ENCODE measurements at places on chromosomes 1 and 21.
A peak's percentile ranks its signal among the peaks of the same experiment; 100 is the strongest.

GRCh38 chr1:5617179-5617520 lies 375.1 kb downstream of the NPHP4 start:
- no peak for DNase-seq

DNA sequence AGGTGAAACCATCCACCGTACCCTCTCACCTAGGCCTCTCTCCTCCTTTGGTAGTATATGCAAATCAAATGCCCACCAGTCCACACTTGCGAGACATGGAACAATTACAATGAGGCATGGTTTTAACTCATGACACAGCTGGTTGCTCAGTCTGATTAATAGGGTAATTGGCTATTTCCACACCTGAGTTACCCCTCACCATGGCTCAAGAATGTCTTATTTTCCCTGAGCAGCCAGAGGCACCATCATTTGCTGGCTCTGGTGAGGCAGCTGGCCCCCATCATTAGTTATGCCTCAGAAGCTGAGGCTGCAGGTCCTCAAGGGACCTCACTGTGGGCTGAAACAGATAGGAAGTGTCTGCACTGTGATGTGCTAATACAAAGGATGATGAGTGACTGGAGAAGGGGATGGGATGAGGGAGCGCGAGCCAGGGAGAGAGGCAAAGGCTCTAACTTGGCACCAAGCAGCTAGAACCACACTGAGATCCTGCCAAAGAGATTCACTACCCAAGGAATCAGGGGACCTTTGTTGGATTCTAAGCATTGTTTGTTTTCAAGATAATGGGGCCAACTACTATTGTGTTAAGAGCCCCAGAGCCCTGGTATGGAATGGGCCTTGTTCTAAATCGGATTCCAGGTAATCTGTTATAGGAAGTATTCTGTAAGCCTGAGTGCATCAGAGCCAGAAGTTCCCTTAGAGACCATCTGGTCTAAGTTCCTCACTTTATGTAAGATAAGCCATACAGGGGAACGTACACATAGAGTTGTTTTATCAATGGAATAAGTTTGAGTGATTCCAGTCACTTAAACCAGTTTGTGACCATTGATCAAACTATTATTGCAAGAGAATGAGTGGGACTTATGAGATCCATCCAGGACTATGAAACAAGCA lies 80.0 kb upstream of the CNTN2 start:
- no peak for DNase-seq

DNA sequence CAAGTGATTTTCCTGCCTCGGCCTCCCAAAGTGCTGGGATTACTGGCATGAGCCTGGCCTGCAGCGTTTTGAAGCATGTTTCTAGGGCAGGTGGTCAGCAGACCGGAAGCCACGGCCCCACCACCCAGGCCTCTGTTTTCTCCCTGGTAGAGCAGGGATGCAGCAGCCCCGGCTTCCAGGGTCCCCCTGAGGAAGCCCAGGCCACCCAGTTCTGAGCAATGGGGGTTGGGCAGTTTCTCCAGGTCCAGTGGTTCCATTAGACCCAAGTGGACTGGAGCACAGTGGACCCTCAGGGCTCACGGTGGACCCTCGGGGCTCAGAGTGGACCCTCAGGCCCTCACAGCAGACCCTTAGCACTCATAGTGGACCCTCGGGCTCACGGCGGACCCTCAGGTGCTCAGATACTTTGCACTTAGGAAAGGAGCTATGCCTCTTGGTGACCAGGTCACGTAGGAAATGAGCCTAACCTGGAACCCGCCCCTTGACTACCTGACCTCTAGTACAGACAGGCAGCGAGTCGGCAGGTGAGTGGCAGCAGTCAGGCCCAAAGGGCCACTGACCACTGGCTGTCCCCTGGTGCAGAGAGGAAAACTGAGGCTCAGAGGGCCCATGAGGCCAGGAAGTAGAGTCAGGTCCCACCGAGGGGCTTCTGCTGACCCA lies 4.6 kb upstream of the FNDC10 start:
- no peak for DNase-seq

- DNase-seq: no peak
Measured at GRCh38 chr1:248730507-248731335, 24.8 kb downstream of the LYPD8 start.

- DNase-seq: no peak
Measured at GRCh38 chr1:203481196-203481595, 5.6 kb downstream of the PRELP start.

GRCh38 chr1:225651872-225652728 lies 823 bp downstream of the ENAH start:
- DNase-seq: no peak

GRCh38 chr1:37719572-37720195 lies 27.4 kb downstream of the CDCA8 start:
- no peak for DNase-seq

GRCh38 chr1:30790850-30791778 lies 33.5 kb upstream of the LAPTM5 start:
- no peak for DNase-seq

- peak; percentile 63 for DNase-seq
Measured at GRCh38 chr1:101288491-101288944, 51.7 kb downstream of the S1PR1 start.

GRCh38 chr1:171226747-171227370 lies 21.4 kb upstream of the FMO1 start:
- peak; percentile 27 for DNase-seq

DNA sequence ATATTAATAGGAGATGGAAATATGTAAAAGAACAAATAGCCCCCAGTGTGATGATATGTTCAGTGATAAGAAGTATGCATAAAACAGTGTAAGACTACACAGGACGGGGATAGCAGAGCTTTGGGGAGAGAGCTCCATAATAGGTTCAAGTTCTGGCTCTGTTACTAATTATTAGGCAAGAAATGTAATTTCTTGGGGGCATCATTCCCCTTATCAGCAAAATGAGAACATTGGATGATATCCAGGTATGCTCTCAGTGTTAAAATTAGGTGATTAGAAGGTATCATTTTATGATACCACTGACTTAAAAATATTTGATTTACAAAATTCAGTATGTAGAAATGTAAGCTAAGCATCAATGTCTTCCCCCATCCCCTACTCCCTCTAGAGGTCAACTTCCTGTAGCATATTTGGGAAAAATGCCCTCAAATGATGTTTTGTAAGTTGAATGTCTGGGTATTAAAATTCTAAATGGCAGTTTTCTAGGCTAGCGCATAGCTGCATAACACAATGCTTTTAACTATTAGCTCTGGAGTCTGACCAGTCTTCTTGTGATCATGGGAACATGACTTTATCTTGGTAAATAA lies 585.7 kb upstream of the CAMK1G start:
- no peak for DNase-seq

GRCh38 chr1:51986718-51987117 lies 3.8 kb downstream of the RAB3B start:
- no peak for DNase-seq

- DNase-seq: no peak
Measured at GRCh38 chr1:24349891-24350290, 30.7 kb downstream of the GRHL3 start.

DNA sequence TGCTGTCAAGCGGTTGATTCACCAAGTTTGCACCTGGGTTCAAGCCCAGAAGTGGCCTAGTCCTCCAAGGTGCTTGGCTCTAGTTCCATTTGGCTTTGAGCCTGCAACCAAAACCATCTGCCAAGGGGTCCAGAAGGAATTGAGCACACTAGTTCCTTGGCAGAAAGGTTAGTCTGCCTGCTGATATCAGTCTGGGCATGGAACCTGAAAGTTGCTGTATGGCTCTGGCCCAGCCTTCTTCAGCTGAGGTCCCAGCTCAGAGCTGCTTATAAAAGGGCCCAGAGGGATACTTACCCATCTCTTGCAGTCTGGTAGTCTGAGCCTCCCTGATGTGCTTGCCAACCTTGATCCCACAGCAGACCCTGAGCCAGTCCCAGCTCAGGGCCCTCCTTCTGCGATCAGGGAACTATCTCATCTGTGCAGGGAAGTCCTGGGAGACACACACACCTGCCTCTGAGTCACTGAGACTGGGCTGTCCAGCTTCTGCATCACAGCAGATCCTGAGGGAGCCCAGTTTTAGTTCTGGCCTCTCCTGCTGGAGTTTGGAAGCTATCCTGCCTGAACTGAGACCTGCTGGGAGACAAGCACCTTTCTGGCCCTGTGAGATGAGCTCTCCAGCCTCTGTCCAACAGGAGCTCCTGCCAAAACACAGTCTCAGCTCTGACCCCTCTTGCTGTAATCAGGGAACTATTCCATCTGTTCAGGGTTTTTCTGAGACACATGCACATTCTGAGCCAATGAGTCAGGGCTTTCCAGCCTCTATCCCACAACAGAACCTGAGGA lies 75.8 kb downstream of the CTH start:
- no peak for DNase-seq

- DNase-seq: no peak
Measured at GRCh38 chr1:209871006-209871405, 43.2 kb downstream of the UTP25 start.

DNA sequence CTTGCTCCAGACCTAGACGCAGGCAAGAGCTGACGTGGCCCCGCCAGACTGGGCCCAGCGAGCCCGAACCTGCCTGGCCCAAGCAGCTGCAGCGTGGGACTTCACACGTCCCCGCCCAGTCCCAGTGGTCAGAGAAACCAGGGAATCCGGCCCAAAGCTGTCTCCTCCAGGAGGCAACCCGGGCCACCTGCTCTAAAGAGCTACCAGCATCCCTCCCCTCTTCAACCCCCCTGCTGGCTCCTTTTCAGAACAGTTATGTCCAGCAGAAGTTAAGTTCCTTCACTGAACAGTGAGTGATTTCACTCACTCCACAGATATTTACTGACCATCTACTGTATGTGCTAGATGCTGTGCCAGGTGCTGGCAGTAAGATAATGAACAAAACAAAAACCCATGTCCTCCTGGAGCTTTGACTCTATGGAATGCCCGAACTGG lies 2.1 kb upstream of the EFNA1 start:
- DNase-seq: no peak

DNA sequence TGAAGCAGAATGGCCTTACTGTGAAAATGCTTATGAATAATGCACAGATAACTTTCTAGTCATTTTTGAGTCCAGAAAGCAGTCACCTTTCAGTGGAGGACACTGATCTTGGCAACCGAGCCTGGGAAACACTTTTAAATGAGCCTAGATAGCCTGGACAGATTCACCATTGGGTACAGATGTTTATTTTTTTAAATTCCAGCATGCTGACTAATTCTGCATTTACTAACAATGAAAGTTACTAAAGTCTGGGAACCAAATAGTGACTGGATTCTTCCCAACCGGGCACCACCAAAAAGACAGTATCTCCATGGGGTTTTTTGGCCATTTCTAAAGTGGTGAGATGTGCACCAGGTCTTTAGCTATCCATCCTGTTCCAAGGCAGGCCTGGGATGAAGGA lies 3.3 kb upstream of the FMOD start:
- DNase-seq: no peak

DNA sequence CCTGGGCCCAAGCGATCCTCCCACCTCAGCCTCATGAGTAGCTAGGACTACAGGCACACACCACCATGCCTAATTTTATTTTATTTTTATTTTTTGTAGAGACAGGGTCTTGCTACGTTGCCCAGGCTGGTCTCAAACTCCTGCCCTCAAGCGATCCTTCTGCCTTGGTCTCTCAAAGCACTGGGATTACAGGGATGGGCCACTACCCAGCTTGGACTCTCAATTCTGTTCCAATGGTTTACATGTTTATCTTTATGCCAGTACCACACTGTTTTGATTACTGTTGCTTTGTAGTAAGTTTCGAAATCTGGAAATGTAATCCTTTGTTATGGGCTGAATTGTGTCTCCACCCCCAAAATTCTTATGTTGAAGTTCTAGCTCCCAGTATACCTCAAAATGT lies 88.4 kb upstream of the TARDBP start:
- no peak for DNase-seq

DNA sequence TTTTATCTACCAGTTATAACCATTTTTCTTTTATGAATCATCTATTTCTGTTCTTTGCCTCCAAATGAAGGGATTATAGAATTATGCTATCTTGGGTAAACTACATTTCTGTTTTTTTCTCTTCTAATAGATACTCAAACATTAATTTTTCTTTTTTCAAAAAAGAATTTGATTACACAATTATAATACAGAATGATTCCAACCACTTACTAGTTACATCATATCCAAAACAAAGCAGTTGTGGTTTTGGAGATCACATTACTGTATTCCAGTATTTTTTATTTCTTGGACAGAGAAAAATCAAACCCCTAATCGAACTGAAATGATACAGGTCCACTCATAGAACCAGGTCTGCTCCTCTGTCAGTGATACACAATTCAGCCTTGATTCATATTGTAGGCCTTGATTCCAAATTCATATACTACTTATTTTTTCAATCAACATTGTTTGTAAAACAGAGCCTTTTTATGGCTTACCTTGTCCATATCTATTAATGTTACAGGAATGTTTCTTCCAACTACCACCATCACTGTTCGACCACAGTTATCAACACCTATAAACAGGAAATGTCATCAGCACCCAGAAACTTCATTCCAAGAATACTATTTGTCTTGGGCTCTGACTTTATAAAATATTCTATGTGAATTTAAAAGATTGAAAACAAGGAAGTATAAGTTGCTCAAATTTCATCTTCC lies 43.2 kb downstream of the GDAP2 start:
- DNase-seq: no peak

- DNase-seq: peak; percentile 38
Measured at GRCh38 chr1:84853741-84854721, 39.0 kb downstream of the LPAR3 start.

- no peak for DNase-seq
Measured at GRCh38 chr1:186413319-186413718, 37.7 kb downstream of the ODR4 start.

GRCh38 chr1:14140831-14141401 lies 440.9 kb downstream of the PRDM2 start:
- DNase-seq: no peak

- no peak for DNase-seq
Measured at GRCh38 chr1:2165646-2166045, 28.9 kb downstream of the FAAP20 start.

DNA sequence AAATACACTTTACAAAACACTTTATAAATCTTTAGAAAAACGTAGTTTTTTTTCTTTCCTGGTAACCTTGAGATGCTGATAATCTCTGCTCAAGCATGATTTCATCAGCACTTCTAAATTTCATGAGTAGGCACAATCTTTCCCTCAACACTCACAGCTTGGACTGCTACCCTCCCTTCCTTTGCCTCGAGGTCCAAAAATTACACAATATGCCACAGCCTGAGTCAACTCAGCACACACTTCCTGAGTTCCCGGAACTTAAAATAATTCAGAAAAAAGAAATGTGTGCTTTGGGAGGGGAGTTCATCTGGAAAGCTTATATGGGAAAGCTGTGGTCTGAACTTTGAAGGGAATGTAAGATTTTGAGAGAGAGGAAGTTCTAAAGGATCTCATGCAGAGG lies 5.9 kb downstream of the CLCA2 start:
- no peak for DNase-seq

DNA sequence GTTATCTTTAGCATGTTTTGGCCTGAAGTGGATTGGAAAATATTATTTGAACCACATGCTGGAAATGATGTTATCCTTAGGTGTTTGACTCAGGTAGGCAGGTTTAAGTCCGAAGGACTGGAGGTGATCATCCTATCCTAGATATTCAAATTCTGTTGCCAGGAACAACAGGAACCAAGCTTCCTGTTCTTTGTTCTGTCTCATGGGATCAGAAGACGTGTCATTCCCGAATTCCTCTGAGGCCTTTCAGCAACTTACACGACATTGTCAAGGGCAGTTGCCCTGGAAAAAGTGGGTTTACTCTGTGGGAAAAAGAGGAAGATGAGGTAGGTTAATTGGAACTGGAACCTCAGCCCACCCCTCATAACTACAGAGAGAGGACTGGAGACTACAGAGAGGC lies 36.6 kb downstream of the SLAMF6 start:
- DNase-seq: no peak

- no peak for DNase-seq
Measured at GRCh38 chr1:172761581-172762486, 102.9 kb downstream of the FASLG start.

- no peak for DNase-seq
Measured at GRCh38 chr1:164781972-164782371, 223.0 kb downstream of the PBX1 start.
